ENCODE measurements at places on chromosomes 5 and 9.

DNA sequence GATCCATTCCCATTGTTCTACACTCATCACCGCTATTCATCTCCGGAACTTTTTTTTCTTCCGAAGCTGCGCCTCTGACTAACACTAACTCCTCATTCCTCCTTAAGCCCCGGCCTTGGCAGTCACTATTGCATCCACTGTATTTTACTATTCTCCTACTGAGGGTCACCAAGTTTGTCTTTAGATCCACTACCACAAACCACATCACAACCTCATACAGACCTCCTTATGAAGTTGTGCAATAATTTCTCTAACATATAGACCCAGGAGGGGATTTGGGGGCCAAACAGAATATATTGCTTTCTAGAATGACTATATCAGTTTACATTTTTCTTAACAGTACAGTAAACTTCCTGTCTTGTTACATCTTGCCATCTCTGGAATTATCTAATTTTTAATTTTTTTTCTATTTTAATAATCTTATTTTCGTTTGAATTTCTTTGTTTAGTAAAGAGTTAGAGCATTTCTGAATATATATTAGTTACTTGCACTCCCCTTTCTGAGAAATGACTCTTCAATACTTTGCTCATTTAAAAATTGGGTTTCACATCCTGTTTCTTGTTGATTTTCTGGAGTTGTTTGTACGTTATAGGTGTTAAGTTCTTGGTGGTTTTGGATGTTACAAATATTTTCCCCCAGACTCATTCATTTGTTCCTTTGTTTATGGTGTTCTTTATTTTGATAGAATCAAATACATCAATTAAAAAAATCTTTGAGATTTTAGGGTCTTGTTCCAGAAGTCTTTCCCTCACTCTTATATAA is 37.1 kb downstream of the DMRT2 start:
- no peak for DNase-seq

DNA sequence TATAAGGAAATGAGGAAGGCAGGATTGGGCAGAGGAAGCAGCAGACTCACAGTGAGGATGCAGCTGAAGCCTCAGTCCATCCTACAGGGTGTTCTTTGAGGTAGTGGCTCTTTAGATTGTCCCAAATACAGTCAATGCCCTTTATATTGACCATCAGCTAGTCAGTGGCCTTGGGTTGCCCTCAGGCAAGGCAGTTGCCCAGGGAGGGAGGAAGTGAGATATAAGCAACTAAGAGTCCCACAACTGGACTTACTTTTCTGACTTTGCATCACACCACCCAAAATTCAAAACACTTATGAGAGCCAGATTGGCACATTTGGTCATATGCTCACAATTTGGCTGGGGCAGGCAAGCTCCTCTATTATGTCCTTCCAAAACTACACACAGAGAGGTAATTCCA is 9.4 kb upstream of the SLC12A2 start:
- DNase-seq = no peak

DNA sequence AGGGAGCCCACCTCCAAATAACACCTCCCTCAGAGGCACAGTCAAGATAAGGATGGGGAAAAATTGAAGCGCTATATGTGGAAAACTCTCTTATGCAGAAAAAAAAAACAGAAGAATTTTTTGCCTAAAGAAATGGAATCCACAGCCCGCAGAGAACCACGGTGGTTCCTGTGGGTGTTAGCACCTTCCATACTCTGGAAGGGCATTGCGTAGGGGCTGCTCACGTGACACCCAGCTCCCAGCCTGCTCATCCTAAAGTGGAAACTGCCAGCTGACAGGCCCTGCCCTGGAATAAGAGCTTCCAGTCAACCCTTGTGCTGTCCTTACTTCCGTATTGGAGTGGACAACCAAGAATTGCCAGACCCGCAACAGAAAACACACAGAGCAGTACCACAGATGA is 142.5 kb downstream of the FSTL4 start:
- DNase-seq = no peak

DNA sequence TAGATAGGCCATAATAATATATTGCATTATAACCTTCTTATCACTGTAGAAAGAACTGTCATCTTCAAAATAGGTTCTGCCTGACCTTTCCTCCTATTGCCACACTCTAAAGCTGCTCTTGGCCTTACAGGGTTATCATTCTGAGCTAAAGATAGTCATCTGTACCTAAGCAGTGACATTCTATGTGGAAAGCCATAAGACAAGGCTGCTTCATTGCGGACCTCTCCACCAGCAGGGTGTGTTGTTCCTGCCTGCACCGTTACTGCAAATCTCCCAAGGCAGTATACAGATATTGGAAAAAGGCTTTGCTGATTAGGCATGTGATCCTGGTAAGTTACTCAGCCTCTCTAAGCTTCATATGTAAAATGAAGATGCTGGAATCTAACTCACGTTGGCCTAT is 8.1 kb downstream of the ZNF622 start:
- no peak for DNase-seq

GRCh38 chr9:134720136-134720753 is 78.6 kb downstream of the COL5A1 start:
- no peak for DNase-seq

- no peak for DNase-seq
These were observed 145.3 kb downstream of the PAPPA start for GRCh38 chr9:116298878-116299391.

- DNase-seq = no peak
These were observed 267.0 kb upstream of the TYRP1 start for GRCh38 chr9:12425878-12426864.

- no peak for DNase-seq
These were observed 41.6 kb downstream of the RAB14 start for GRCh38 chr9:121160025-121160424.

- no peak for DNase-seq
These were observed 12.7 kb downstream of the ADGRV1 start for GRCh38 chr5:90571147-90571773.

DNA sequence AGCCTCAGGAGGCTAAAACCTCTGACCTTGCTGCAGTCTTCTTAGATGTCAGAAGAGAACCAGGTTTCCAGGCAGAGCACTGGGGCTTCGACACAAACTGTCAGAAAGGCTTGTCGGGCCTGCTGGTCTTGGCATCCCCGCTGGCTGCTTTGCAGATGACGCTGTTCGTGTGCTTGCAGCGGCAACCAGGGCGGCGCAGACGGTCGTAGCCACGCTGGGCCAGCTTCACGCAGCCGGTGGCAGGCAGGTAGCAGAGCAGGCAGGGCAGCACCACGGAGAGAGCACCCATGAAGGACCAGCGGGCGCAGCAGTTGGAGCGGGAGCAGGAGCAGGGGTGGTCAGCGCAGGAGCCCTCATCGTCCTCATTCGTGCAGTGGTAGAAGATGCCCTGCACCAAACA is 10.7 kb downstream of the SPRY4 start:
- no peak for DNase-seq

DNA sequence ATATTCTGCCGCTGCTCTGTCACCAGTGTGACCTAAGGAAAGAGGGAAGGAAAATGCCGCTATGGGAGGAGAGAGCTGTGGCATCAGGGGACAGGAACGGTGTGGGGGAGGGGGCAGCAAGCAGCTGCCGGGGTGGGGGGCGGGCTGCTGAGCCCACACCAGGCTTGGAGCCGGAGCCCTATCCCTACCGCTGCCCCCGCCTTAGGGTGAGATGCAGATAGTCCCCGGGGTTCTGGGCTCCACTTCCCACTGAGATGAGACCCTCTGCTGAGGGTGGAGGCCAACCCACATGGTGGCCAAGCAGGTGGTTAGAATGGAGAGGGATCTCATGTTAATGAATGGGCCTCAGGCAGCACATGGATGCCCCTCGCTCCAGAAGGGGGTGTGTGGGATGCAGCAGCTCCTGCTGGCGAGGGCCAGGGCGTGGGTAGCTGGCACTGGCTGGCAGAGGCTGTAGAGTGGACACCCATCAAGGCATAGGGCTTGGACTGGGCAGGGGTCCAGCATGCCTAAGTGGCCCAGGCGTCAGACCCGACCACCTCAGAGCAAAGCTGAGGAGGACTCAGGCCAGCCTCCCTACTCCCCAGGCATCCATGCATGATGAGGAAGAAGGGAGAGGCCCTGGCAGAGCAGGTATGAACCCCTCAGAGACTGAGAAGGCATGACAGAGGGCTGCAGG is 131.5 kb downstream of the ZNF354C start:
- DNase-seq = no peak

DNA sequence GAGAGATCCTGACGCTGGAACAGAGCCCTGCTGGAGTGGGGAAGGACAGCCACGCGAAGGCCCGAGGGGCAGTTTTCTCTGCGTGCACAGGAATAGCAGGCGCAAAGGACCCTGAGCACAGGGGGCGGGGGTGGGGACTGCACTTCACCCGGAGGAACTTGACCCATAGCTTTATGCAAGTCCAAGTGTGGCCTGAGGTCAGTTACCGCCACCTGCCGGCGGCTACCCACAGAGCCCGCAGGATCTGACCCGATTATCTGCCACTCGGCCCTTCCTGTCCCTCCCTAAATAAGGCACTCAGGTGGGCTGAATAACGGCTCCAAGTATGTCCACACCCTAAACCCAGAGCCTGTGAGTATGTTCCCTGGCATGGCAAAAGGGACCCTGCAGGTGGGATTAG is 65.4 kb upstream of the FCN1 start:
- DNase-seq = no peak

GRCh38 chr5:142982821-142983200 is 212.6 kb downstream of the ARHGAP26 start:
- no peak for DNase-seq

GRCh38 chr5:102792705-102793104 is 37.6 kb downstream of the PAM start:
- no peak for DNase-seq

DNA sequence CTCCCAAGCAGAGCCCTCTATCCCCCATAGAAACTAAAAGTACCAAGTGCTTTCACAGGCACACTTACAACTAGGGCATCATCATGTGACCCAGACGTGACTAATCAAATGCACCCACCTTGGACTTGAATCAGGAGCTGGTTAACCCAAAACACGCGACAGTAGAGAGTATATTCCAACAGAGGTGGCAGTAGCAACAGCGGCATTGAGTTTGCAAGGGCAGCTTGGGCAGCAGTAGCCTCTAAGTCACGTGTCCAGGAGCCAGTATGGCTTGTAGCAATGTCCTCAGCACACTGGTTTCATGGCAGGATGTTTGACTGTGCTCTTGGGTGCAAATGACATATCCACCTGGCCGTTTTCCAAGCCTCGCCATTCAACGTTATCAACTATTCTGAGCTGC is 73.4 kb upstream of the DNAH5 start:
- DNase-seq = no peak

DNA sequence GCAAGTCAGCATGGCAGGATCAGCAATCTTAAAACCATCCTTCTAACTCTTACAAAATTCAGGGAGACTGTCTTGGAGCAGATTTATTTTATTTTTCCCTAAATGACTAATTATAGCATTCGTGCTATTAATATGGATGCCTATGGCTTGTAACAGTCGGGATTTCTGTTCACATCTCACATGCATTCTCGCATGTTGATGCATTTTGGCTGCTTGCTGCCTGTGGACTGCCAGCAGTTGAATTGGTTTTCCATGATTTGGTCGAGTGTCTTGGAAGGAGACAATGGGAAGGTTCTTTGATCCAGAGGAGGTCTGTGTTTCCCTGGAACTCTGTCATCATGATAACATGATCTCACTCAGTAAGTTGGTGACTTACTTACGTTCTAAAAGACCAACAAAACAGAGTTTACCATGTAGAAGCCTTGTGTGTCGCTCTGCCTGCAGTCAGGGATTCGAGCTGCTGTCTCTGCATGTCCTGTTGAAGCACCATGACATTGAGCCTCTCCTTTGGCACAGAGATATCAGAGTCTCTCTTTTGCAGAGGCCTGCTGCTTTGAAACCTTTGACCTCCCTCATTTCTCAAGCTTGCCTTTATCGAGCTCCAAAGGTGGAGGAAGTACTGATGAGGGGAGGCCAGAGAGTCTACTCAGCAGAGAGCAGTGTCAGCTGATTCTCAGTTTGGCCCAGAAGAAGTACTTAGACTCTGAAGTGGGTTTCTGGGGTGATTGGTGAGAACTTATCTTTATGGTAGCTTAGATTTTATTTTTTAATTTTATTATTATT is 82.4 kb downstream of the ARHGAP26 start:
- DNase-seq = no peak

DNA sequence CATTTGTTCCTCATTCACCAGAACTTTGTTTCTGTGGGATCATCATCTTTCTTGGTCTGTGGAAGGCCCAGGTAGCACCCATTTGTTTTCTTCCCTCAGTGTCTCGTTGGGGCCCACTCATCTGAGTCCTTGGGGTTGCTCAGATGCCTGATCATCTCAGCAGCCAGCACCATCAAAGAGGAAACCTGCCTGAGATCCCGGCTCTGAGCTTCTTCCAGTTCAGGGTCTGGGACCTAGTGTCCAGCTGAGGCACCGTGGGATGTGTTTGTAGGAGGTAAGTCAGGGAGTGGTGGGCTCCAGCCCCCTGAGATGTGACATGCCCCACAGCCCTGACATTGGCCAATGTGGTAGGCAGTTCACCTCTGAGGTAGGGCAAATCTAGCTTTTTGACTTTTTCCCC is 9.4 kb upstream of the CD180 start:
- DNase-seq = no peak

Data from AG04450 (cell line).